ENCODE measurements at places on chromosomes 1 and 21.

DNA sequence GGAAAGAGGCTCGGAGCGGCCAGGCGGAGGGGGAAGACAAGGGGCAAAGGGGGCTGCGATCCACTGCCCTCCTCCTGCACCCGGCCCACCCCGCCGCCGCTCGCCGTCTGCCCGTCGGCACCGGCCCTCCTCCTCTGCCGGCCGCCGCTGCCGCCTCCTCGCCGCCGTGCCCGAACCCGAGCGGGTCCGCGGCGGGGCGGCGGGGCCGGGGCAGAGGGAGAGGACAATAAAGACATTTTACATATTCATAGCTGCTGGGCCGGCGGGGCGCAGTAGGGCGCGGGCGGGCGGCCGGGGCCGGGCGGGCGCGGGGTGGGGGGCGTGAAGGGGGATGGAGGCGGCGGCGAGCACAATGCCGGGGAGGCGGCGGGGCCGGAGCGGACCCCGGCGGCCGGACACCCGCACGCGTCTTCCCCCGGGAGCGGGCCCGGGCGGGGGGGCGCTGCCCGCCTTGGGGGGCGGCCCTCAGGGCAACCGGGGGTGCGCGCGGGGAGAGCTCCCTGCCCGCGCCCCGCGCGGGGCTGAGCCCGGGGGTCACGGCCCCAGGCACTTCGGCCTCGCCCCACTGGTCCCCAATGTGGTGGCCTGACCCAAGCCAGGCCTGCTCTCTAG is 546 bp downstream of the POU2F1 start:
- DNase-seq: no peak

GRCh38 chr1:54153535-54154439 is 987 bp upstream of the CDCP2 start:
- no peak for DNase-seq

DNA sequence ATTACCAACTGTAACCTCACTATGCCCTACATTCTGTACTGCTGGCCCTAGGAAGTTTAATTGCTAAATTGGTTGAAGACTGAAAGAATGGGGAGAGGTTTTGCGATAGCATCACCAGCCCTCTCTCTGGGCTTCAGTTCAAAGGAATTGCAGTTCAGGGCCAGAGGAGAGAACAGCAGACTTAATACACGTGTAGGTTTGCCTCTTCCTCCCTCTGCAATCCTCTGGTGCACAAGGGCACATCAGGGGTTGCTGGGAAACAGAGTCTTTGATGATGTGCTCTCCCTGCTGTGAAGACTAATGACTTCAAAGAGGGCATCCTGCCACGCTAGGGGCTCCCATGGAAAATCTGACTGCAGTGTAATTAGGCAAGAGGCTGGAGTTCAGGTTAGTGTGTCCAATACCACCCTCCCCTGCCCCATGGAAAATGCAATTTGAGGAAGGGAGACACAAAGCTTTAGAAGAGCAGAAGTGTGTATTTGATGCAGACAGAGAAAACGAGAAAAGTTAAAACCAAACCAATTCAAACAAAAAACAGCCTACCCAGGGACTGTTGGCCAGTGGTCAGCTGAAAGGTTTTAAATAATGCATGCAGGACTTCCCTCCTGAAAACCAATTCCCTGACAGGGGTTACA is 167.9 kb downstream of the ASTN1 start:
- DNase-seq: peak; percentile 30

- no peak for DNase-seq
Observed at GRCh38 chr1:30887485-30888315, 20.9 kb downstream of the SDC3 start.

DNA sequence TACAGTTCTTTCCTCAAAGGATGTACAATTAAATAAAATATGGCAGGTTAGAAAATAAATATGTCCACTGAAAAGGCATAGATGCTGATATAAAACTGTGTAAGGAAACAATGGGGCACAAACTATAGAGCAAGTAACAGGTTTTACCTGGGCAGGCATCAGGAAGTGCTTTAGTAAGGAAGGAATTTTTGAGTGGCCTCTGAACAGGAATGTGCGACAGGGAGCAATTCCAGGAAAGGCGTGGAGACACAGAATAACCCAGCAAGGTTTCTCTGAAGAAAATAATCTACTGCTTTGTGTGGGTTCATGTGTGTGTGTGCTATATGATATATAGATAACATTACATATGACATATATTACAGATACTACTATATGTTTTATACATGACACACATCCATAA is 128.4 kb downstream of the RGS21 start:
- no peak for DNase-seq

- no peak for DNase-seq
Observed at GRCh38 chr1:212698467-212699103, 1.1 kb downstream of the BATF3 start.

DNA sequence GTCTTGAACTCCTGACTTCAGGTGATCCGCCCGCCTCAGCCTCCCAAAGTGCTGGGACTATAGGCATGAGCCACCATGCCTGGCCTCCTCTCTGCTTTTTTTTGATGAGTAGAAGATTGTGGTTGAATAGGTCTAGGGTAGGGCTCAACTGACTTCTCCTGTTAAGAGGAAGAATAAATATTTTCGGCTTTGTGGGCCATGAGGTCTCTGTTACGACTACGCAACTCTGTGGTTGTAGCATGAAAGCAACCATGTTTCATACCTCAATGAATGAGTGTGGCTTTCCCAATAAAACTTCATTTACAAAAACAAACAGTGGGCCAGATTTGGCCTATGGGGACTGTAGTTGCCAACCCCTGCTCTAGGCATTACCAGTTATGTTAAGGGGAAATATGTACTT is 67.8 kb downstream of the NID1 start:
- DNase-seq: no peak

GRCh38 chr1:101284021-101284420 is 47.2 kb downstream of the S1PR1 start:
- DNase-seq: no peak

DNA sequence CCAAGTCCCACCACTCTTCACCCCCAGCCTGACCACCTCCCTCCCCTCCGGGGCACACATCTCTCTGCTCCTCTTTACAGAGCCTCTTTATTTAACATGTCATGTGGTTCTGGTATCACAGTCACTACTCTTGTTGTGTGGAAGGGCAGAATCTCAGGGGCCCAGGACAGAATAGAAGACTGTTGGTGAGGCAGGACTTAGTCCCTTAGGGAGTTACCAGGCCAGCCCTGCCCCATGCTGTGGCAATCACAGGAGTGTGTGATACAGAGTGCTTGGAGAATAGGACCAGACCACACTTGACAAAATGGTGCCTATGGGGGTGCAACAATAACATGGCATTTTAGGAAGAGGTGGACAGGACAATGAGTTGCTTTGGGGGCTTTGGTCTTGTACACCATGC is 43.0 kb upstream of the CRNN start:
- no peak for DNase-seq

GRCh38 chr1:116686723-116687352 is 19.3 kb upstream of the IGSF3 start:
- DNase-seq: peak; percentile 11

- no peak for DNase-seq
Observed at GRCh38 chr21:45320261-45321025, 32.7 kb upstream of the POFUT2 start.

- DNase-seq: no peak
Observed at GRCh38 chr1:36944883-36945282, 89.4 kb downstream of the GRIK3 start.

DNA sequence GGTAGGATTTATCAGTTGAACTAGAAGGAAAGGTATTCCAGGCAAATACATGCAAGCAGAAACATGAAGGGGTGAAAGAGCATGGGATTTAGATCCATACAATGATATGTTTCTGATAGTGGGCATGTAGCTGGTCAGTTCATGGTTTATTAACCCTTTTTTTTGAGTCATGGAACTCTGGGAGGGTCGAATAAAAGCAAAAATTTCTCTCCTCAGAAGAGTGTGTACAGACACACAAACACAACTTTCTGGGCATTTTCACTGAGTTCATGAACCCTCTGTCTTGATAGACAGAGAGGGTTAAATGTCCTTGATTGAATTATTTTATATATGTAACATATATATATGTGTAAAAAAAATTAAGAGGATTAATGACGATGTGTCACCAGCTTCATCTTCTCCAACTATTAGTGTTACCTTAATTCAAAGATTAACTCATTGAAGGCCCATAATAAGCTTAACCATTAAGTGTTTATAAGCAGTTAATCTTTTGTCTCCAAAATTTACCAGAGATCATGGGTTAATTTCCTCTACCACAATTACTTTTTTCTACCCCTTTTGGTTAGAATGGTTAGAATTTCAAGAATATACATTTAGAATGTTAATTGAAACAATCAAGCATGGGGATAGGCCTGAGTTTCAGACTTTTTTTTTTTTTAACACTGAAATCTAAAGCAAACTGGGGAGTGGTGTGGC is 4.6 kb downstream of the JUN start:
- no peak for DNase-seq

GRCh38 chr1:191490303-191490702 is 668.0 kb upstream of the RGS18 start:
- no peak for DNase-seq

GRCh38 chr21:39137248-39138178 is 45.7 kb downstream of the PSMG1 start:
- no peak for DNase-seq

GRCh38 chr1:237124856-237125462 is 83.0 kb downstream of the RYR2 start:
- DNase-seq: no peak

DNA sequence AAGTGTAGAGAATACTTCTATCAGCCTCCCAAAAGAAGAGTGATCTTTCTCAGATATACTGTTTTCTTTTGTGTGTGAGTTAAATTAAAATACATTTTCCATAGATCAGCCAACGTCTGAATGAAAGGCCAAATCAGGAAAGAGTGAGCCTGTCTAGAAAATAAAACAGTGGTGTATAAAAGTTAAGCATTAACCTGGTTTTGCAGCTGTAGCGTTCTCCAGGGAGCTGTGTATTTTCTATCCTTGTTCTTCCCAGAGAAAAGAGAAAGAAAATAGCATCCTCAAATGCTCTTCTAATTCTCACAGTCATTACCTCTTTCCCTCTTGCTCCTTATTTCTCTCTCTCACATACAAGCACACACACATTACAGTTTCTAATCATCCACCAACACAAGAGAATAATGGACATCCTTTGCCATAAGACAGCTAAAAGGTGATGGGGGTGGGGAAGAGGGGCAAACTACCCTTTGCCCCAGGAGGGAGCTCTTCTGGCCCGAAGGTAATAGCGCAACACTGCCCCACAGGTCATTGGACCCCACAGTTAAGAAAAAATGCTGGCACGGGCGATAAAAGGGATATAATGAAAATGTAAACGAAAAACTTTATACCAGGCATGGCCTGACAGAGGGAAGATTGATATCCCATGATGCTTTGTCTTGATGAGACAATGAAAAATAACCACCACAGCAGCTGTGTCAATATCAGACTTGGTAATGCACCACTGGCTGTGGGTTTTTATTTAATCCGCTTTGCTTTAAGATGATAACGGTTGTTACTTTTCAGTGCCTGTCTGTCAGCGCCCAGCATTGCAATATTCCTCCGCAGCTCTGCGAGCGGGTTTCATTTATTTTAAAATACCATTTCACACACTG is 150.3 kb downstream of the NUF2 start:
- DNase-seq: peak; percentile 99

Measured in NCI-H2081 (cell line).